Hepatocyte (in vitro differentiated cells): ENCODE measurements at places on chromosomes 11 and 22. TPM values are rescaled to one million over a fixed set of nuclear protein-coding genes. Genes with fewer than 3 reads are reported as not detected.

DNA sequence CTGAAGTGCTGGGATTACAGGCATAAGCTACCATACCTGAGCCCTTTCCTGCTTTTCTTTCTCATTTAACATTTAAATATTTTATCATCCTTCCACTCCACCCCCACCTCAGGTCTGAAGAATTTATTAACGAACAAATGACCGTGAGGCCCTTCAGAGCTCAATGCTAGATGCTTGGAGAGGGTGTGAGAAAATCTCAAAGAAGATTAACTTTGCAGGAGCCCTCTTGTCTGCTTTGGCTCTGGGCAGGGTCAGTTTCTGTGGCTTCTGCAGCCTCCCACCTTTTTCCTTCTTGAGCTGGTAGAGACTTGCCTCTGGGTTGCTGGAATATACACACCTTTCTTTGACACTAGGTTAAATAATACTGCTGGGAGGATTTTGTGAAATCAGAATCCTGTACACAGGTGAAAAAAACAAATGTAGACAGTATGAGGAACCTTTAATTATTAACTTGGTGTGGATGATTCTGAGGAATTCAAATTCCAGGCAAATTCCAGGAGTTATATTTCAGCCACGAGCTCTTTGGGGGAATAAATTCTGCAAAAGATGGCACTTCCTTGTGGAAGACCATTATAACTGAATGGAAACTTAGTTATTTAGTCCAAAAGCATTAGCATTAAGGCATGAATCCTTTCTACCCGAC lies 3.4 kb upstream of the ZBTB44 start:
- DNase-seq: no peak

DNA sequence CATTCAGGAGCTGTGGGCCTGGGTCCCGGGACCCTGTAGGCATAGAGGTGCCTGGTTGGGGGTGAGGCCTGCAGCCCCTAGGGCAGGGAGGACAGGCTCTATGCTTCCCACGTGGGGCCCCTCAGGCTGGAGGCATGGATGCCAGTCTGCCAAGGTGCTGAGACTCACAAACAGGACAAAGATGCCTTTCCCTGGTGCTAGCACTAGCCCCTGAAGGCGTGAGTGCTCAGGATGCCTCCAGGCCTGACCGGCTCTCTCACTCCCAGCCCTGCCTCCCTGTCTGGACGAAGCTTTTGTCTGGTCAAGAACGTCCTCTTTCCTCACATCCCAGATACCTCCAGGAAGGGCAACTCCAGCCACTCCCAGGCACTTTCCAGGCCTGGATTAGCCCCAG lies 2.1 kb downstream of the CDC42BPG start:
- no peak for DNase-seq

The SLC22A8 gene
- not detected in 2 replicates for total RNA-seq

DNA sequence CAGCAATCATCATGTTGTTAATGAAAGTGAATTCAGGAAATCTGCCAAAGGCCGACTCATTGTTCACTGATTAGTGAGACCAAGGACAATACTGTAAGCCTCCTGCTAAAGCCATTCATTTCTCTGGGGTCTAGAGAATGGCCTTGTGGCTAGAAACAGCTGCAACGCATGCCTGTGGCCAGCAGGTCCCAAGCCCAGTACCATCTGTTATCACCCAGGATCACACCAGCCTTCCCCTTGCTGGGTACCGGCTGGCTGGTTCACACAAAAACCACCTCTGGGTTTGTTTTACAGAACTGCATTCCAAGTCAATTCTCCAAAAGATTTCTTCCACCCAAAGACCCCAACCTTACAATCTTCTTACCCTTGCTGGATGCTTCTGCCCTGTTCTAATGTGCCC lies 1.1 kb downstream of the PLAAT5 start:
- DNase-seq: no peak

The TSPAN18 gene
- 9.5 and 12.8 TPM in 2 replicates for total RNA-seq

DNA sequence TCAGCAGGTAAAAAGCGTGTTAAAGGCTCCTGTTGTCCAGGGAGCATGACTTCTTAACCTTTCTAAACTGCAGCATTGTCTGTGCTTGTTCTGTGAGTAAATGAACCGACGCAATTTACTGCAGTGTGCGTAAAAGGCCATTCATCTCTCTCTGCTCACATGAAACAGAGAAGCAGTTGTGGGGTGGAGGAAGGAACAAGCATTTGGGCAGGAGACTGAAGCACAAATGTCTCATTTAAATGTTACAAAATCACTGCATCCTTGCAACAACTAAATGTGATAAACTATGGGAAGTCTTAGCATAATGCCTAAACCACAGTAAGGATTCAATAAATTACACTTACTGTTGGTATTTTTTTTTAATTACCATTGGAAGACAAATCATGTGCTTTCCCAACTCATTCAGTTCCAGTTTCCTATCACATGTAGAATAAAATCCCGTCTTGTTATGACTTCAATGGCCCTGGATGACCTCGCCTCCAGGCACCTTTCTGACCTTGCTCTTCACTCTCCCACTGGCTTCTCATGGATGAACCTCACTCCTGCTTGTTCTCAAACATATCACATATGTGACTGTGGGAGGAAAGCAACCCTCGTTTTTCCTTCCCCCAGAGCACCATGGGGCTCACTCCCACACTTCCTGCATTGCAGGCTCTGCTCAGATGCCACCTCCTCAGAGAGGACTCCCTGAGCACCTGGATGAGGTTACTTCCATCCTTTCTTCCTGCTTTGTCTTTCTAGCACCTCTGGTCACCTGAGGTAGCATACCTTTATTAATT lies 21.6 kb upstream of the RFPL2 start:
- DNase-seq: no peak

GRCh38 chr22:45608763-45609180 lies 62.9 kb upstream of the ATXN10 start:
- no peak for DNase-seq

- DNase-seq: no peak
These were observed 838.6 kb downstream of the TBC1D22A start for GRCh38 chr22:47600791-47601625.
